Neural cell (in vitro differentiated cells): ENCODE measurements at places on chromosomes 13 and 19. TPM values are rescaled to one million over a fixed set of nuclear protein-coding genes. Genes with fewer than 3 reads are reported as not detected.

Gene FGF21
- not detected in 2 replicates for polyA plus RNA-seq

Gene FXYD3
- polyA plus RNA-seq, result not detected in 2 replicates

Gene CGB8
- polyA plus RNA-seq, result not detected in 2 replicates

Gene TRMT1
- 80.3 and 94.4 TPM in 2 replicates for polyA plus RNA-seq

Gene IQCN
- 2.5 and 3.7 TPM in 2 replicates for polyA plus RNA-seq

Gene CYP2F1
- polyA plus RNA-seq, result not detected in 2 replicates

Gene PRKACA
- 11.7 and 28.1 TPM in 2 replicates for polyA plus RNA-seq

Gene CBY2
- polyA plus RNA-seq, result not detected in 2 replicates

Gene ZNF429
- 54.1 and 65.4 TPM in 2 replicates for polyA plus RNA-seq

Gene TMC4
- polyA plus RNA-seq, result 0.15 and 2.2 TPM in 2 replicates

Gene GGN
- 0.21 and 0.28 TPM in 2 replicates for polyA plus RNA-seq

Gene HIF3A
- polyA plus RNA-seq, result 2.0 and 2.1 TPM in 2 replicates

Gene RGL3
- not detected in 2 replicates for polyA plus RNA-seq

Gene ZNF575
- polyA plus RNA-seq, result not detected in 2 replicates

Gene ZNF534
- polyA plus RNA-seq, result 1.1 and 2.9 TPM in 2 replicates

Gene ZFP82
- 17.1 and 19.7 TPM in 2 replicates for polyA plus RNA-seq

Gene WDR87
- not detected in 2 replicates for polyA plus RNA-seq

Gene ALOX5AP
- not detected in 2 replicates for polyA plus RNA-seq

Gene EFNB2
- 52.0 and 53.1 TPM in 2 replicates for polyA plus RNA-seq

Gene TPP2
- 42.7 and 45.4 TPM in 2 replicates for polyA plus RNA-seq

Gene TRAPPC5
- polyA plus RNA-seq, result 88.5 and 113 TPM in 2 replicates

Gene TMEM59L
- polyA plus RNA-seq, result 138 and 173 TPM in 2 replicates

Gene B3GNT3
- not detected in 2 replicates for polyA plus RNA-seq

Gene MAN2B1
- polyA plus RNA-seq, result 11.5 and 23.4 TPM in 2 replicates

Gene ZNF177
- 51.0 and 61.1 TPM in 2 replicates for polyA plus RNA-seq

Gene KCNRG
- 3.3 and 6.7 TPM in 2 replicates for polyA plus RNA-seq

Gene FAAP24
- 3.9 and 4.5 TPM in 2 replicates for polyA plus RNA-seq

Gene ZNF562
- polyA plus RNA-seq, result 0.01 and 0.08 TPM in 2 replicates

Gene CGB3
- not detected in 2 replicates for polyA plus RNA-seq

Gene PTGER1
- not detected in 2 replicates for polyA plus RNA-seq

Gene PLIN3
- polyA plus RNA-seq, result 0.71 and 1.7 TPM in 2 replicates

Gene LGALS4
- 1.2 and 1.3 TPM in 2 replicates for polyA plus RNA-seq

Gene TSSK6
- polyA plus RNA-seq, result 4.5 and 5.3 TPM in 2 replicates

Gene TEX101
- polyA plus RNA-seq, result not detected in 2 replicates
